Fibroblast of the aortic adventitia (primary cell): ENCODE measurements at places on chromosomes 12 and 14.

DNA sequence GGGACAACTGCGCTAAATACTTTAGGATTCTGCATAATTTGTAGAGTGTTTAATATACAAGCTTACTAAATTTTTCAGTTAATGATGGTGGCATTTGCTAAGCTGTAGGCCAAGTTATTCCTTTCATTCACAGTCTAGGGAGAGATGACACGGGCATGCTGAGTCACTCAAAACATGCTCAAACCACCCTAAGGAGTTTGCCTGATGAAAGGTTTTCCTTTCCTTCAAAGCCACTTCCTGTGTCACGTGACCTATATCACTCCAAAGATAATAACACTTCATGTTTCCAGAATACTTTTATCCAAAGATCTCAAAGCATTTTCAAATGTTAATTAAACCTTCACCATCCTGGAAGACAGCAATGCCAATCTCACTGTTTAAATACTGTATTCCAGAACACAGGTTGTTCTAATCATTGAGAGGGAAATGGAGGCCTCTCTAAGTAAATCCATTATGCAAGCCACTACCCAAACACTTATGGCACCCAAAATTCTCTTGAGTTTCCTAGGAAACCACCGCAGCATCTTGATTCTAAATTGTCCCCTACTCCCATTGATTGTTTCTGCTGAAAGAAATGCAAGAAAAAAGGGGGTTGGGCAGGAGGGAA lies 207.0 kb upstream of the CDKN3 start:
- peak; percentile 62 for DNase-seq

DNA sequence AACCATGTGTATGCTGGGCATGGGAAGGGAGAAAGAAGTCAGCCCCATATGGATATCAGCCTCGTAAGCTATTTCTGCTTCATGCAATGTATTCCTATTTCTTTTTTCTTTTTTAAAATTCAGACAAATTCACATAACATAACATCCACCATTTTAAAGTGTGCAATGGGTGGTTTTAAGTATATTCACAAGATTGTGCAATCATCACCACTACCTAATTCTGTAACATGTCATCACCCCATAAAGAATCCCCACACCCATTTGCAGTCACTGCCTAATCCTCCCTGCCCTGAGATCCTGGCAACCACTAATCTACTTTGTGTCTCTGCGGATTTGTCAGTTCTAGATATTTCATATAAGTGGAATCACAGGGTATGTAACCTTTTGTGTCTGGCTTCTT lies 9.5 kb downstream of the POMT2 start:
- DNase-seq = peak; percentile 48

- DNase-seq = no peak
Observed at GRCh38 chr14:33842299-33842698, 108.6 kb downstream of the EGLN3 start.

DNA sequence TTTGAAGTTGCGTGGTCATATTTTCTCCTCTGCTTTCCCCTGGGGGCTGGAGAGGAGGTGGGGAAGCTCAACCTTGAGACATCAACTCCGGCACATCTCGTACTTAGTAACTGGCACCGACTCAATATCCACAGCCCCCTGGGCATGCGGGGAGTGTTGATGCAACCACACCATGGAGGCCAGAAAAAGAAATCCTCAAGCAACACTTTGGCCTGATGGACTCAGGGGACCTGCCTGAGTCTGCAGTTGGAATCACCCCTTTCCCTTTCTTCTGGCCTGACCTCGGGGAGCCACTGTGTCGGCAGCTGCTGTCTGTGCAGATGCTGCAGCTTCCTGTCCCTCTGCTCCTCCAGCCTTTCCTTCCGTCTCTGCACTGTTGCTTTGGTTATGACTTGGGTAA lies 11.4 kb upstream of the AACS start:
- DNase-seq = no peak

DNA sequence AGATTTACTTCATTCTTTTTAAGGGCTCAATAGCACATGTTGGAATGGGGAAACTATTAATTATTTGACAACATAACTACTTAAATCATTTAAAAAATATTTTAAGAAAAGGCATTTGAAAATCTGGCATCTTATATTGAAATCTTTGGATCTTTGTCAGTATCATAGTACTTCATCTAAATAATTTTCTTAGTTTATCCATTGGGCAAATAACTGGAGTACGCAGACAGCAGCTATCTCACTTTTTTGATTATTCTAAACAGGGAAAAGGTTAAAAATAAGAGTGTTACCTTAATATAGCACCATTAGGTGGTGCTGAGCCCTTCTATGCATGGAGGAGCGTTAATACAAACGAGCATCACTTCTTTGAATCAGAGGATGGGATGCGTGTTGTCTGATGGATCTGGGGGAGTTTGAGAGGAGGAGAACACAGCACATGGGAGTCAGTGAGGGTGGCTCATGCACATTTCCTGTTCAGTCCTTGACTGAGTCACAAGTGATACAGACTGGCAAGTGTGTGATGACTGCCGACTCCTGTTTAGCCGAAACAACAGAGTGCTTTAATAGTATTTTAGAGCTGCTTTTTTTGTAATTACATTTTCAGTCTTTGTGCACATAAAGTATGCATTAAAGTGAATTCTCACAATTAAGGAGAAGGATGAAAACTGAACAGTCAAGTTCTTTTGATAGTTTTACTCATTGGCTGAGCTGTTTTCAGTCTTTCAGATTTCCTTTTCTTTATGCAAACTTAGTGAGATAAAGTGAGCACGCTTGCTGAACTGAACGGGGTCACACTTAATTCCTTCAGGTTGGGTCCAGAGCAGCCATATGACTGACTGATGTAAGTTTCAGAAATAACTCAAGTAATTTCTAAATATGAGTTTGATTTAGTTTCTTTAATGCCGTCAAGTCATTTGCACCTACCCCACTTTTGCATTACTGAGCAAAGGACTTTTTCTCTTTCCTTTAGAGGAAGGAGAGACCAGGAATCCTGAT lies 92.7 kb downstream of the DIP2B start:
- peak; percentile 77 for DNase-seq

GRCh38 chr14:105386581-105387529 lies 11.5 kb upstream of the TEX22 start:
- no peak for DNase-seq

GRCh38 chr14:61700104-61700886 lies 5.0 kb downstream of the HIF1A start:
- DNase-seq = peak; percentile 49
